Esophagus squamous epithelium (tissue), 5 donors: ENCODE measurements at places on chromosomes 4 and X.

DNA sequence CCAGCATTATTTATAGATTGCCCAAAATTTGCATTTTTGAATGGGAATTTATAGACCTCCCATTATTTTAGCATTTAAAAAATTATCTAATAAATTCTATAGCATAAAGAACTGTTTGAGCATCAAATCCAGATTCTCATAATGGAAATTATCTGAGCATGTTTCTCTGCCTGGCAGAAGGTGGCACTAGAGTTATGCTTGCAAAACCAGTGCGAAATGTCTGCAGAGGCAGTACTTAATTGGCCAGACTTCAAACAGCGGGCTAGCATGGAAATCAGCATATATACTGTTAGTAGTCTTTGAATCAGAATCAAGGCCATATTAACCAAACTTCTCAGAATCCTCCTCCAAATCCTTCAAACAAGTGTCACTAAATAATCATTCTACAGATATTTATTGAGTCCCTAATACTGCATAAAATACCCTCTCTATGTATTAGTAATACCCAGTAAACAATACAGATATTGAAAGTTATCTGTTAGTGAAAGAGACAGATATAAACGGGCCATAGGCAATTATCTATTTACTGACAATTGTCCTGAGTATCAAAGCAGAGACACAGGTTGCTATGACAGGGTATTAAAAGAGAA, 78.7 kb upstream of the DCLK2 start:
- no peak for DNase-seq

DNA sequence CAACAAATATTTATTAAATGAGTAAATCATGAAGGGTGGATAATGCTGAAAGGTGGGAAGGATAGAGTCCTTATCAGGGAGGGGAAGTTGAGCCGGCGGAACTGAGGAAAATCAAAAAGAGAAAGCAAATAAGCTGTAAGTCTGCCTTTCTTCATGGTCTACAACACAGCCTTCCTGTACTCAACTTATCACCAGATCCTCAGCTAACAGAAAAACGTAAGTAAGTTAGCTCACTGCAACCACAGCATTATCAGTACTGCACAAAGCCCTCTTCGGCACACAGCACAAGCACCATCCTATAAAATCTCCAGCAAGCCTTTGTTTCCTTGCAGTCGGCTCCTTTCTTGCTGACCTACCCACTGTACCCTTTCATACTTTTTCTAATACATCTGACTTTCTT, 70.3 kb downstream of the CRMP1 start:
- no peak for DNase-seq

DNA sequence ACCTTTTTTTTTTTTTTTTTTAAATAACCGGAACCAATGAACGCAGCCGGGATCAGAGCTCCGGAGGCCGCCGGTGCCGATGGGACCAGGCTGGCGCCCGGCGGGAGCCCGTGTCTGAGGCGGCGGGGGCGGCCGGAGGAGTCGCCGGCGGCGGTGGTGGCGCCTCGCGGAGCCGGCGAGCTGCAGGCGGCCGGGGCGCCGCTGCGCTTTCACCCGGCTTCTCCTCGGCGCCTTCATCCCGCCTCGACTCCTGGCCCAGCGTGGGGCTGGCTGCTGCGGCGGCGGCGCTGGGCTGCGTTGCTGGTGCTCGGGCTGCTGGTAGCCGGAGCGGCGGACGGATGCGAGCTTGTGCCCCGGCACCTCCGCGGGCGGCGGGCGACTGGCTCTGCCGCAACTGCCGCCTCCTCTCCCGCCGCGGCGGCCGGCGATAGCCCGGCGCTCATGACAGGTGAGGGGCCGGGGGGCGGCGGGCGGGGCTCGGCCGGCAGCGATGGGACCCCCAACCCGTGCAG, 337 bp downstream of the STIM2 start:
- DNase-seq, result no peak

DNA sequence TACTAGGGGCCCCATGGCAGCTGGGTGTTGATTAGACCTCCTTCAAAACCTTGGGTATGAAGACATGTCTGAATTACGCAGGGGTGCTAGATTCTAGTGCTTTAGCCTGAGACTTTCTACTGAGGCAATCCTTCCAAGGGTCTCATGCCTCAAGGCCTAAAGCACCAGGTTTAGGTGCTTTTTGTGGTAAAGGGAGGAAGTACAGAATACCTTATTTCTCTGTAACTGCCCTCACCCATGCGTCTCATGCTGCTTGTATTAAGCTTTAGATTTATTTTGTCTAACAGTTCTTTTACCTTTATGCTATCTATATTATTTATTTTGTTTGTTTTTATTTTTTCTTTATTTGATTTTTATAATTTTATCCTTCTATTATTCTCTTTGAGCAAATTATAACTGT, 190.2 kb upstream of the GK2 start:
- DNase-seq, result no peak

- DNase-seq, result no peak
These were observed 24.4 kb downstream of the LRRC66 start for GRCh38 chr4:51995647-51996220.

DNA sequence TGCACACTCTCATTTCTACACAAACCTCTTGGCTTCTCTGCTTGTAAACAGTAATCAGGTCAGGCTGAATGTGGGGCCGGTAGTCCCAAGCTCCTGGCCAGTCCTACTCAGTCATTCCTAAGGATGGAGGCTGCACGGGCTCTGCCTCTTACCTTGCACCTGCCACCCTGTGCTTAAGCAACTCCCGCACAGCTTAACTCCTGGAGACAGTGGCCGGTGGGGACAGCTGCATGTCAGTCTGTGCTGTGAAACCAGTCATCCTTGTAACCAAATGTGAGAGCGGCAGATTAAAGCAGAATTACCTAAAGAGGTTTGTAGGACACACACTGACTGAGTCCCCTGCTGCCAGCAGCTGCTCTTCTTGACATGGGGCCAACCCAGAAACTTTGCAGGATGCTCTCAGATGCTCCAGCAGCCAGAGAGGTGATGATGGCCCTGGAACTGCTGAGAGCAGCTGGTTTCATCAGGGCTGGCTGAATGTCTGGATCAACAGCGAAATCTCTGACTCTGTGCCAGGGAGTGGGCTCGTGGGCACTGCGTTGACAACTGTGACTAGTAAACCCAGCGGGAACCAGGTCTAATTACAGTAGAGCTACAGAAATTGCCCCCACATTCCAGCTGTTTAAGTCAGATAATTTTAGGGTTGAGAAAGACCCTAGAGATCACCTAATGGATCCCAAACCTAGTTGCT, 123.7 kb downstream of the ANAPC4 start:
- no peak for DNase-seq

- no peak for DNase-seq
These were observed 30.1 kb downstream of the RTL5 start for GRCh38 chrX:72101597-72102037.

GRCh38 chrX:133674726-133675470, 259.6 kb upstream of the GPC4 start:
- DNase-seq, result no peak

DNA sequence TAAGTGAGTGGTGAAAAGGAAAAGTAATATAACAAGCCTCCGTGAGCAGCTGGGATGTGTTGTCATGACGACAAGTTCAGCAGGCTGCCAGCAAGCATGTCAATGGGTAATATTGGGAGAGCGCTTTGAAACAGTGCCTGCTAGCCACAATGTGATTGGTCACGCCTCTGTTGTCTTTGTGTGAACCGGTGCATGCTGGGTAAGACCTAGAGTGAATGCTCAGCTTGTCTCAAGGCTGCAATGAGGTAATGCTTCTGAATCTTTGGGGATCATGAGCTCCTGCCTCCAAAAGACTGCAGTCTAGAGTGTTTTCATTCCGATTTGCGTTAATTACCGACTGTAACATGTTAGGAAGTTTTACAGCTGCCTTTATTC, 54.9 kb downstream of the STOX2 start:
- no peak for DNase-seq

- no peak for DNase-seq
These were observed 38.0 kb upstream of the SPON2 start for GRCh38 chr4:1210241-1210841.

DNA sequence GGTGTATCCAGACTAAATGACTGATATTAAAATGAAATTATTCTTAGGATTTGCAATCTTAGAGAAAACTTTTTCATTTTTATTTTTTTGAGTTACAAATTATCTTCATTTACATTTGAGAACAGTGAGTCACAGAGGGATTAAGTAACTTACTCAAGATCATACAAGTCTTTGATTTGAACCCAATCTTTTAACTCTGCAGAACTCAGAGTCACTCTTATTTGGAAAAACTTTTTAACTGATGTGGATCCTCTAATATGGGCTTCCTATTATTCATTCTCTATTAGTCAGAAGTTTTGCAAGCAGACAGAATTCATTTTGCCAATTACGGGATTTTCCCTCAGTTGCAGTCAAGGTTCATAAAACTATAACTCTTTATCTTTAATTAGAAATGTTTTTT, 20.1 kb downstream of the HPRT1 start:
- no peak for DNase-seq

DNA sequence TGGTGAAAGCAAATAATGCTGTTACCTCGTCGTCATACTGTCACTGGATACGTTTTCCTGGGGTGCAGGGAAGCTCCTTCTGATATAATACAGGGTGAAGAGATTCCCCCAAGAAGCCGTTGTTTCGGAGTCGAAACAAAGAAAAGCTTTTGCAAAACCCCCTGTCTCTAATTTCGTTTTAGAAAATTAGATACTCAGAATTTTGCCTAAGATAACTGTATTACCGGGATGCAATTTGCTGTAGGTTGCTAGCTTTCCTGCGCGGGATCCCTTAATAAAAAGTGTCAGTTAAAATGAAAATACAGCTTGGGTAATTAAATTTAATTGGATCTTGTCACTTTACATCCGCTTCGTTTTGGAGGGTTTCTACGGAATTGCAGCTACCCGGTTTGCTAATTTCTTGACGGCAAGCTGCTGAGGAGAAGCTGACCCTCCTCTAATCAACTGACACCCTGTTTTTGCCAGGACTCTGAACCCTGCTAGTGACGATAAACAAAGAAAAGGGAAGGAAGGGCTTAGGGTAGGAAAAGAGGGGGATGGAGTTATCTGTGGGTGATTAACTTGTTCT, 174.6 kb downstream of the SHOX start:
- DNase-seq, result no peak

- DNase-seq, result no peak
These were observed 111.5 kb upstream of the PSAPL1 start for GRCh38 chr4:7546152-7546808.

DNA sequence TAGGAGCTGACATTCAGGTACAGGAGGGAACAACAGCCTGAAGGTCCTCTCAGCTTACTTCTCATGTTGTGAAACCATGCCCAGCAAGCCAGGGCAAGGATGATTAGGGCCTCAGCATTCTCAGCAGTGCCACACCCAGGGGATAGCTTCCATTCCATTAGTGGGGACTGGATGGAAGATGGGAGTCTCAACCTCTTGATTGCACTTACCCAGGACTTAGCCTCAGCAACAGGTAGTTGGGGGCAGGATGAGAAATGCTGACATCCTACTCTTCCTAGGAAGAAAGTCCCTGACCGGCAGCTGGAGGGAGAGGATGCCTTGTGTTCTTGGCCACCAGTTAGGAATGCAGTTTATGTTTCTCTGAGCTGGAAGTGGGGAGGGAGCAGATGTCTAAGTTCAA, 8.8 kb upstream of the BEX3 start:
- DNase-seq, result no peak

DNA sequence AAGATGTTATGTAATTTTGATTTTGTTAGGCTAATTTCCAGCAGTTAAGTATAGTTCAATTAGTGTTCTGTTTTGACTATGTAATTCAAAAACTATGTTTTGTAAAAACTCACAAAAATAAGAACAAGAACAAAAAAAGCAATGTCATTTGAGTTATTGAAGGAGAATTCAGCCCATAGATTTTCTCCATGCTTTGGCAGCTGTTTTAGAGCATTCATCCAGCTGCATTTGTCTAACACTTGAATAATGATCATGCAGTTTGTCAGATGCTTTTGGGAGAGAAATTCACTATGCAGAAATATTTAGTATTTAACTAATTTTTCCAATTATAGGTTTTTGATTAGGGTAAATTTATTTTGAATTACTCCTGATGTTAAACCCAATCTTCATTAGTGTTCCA, 14.2 kb downstream of the CPE start:
- DNase-seq, result no peak

- no peak for DNase-seq
These were observed 8.0 kb downstream of the PPARGC1A start for GRCh38 chr4:23881674-23882337.

- DNase-seq, result no peak
These were observed 1077.8 kb downstream of the ARAP2 start for GRCh38 chr4:35166466-35166865.

GRCh38 chrX:53266914-53267313, 14.5 kb downstream of the IQSEC2 start:
- DNase-seq, result no peak

- DNase-seq, result no peak
These were observed 57.2 kb upstream of the TMEM131L start for GRCh38 chr4:153408932-153409331.

GRCh38 chr4:142230991-142231390, 594.6 kb downstream of the IL15 start:
- DNase-seq, result no peak

DNA sequence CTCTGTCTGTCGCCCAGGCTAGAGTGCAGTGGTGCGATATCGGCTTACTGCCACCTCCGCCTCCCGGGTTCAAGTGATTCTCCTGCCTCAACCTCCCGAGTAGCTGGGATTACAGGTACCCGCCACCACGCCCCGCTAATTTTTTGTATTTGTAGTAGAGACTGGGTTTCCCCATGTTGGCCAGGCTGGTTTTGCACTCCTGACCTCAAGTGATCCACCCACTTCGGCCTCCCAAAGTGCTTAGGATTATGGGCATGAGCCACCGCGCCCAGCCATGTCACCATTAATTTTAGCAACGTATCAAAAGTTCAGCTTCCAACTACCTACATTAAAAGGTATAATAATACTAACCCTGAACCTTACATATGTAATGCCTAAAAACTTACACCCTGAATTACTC, 940 bp upstream of the UTP3 start:
- DNase-seq, result no peak

GRCh38 chr4:107333518-107333917, 297.4 kb upstream of the DKK2 start:
- no peak for DNase-seq

GRCh38 chr4:184851200-184851541, 25.4 kb upstream of the ACSL1 start:
- no peak for DNase-seq

DNA sequence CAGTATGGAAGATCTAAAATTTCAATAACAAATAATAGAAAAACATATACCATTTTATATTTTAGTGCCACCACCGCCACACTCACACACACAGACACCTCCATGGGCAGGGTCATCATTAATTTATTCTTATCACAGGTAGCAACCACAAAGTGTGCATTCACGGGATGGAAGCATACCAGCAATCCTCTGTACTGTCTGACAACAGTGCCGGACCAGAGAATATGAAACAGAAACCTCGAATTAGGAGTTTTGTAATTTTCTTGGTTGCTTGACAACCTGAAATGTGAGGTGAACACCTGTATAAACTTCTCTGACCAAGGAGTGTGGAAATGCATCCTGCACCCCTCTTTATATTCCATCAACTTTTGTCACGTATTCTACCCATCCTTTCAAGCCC, 213.9 kb upstream of the KCNIP4 start:
- DNase-seq, result no peak

- no peak for DNase-seq
These were observed 1577.0 kb upstream of the TENM3 start for GRCh38 chr4:180665994-180666824.
